Inflammatory macrophage (primary cell): ENCODE measurements at places on chromosomes 3 and 15.

DNA sequence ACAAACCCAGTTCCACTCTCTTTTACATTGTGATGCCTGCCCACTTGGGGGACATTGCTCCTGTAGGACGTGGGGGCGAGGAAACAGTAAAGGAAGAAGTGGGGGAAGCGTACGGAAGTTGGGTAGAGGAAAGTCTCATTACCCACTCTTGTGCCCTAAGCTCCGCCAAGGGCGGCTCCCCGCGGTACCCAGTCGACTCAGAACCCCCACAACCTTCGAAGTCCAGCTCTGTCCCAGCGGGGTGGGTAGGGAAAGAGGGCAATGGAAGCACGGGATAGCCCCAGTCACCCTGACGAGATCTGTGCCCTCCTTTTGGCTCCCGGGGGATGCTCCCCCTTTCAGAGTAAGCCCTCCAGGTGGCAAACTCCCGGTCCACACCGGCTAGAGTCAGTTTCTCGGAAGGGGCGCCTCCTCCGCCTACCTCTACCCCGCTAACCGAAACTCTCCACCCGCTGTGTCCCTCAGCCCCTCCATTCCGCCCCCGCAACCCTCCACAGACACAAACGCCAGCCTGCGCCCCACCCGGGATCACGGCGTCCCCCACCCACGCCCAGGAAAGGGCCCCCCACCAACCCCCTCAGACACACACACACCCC is 527 bp downstream of the CSNK1G1 start:
- DNase-seq, result peak; percentile 46

DNA sequence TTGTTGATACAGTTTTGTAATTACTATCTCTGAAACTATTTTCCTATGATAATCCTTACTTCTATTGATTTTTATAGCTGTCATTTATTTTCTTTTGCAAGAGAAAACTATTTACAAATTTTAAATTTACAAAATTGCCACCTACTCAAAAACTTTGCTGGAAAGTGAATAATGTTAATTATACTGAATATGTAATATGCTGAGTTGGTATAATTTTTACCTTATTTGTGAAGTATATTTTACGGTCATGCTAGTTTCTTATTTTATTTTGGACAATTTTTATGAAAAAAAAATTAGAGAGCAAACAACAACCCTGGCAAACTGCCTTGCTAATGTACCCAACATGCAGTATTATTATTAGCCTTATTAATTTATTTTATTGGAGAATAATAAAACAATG is 2.9 kb downstream of the KCNH8 start:
- no peak for DNase-seq

DNA sequence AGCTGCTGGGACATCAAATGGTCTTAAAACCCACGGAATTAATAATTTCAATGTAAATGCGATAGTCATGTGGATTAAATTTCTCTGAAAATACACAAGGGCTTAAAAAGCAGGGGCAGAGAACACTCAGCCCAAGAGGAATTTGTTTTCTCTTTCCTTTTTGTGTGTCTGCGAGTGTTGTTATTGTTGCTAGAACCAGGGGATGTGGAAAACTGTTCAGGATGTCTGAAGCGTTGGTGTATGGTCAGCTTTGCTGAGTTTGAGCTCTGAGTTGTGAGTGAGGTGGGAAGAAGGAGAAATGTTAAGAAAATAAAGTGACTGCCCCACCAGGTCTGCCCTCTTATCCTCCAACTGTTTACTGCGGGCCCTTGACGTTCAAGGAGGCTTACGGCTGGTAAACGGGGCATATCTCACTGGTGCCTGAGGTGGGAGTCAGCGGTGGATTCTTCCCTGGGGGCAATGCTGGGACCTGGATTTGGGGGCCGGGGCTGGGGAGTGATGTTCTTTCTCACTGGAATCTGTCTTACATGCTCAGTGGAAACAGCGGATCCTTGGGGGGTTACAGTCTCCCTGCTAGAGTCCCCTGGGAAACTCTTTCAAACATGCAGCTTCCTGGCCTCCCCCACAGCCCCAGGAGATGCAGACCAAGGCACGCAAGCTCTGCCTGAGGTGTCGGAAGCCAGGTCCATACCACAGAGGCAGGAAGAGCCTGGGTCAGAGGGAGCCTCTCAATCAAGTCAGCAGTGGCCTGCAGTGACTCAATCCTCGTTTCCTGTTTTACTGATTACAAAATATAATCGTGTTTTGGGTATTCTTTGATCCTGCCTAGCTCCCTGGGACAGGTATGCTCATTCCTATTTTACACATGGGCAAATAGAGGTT is 41.8 kb downstream of the ITGA11 start:
- DNase-seq, result peak; percentile 52

DNA sequence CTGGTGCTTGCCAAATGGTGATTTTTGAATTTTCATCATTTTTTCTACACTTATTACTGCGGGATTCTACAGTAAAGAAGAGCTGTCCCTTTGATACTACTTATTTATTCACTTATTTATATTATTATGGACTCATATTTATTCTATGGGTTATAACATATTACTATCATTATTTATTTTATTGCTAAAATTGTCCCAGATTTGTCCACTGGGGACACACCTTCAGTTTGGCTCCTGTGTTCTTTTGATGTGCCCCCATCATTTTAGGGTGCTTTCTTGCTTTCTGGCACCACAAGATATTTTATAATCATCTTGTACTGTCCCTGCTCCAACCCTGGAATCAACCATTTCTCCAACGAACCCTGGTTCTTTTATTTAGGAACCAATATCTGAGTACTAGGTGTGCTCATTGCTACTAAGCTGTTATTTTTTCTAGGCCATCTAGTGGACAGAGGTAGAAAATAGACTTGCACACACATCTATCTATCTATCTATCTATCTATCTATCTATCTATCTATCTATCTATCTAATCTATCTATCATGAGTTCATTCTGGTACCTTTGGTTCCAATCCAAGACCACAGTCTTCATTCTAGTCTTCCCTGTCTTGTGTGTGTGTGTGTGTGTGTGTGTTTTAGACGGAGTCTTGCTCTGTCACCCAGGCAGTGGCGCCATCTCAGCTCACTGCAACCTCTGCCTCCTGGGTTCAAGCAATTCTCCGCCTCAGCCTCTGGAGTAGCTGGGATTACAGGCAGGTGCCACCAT is 16.0 kb downstream of the SLC22A14 start:
- DNase-seq, result no peak

GRCh38 chr3:139945942-139946341 is 11.0 kb downstream of the CLSTN2 start:
- DNase-seq, result no peak

DNA sequence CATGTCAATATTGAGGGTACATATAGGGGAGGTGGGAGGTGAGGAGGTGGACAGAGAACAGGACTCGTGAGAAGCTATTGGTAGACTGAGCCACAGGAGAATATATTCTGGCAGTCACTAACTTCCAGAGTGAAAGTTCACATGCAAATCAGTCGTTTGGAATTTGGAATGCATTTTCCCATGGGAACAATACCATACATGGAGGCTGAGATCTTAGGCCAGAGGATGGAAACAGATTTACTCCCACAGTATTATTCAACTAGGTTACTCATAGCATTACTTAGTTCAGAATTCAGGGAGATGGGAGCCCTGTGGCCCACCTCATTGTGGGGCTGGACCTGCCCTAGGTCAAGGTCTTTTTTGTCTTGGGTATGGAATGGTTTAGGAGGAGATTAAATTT is 36.4 kb upstream of the ABHD2 start:
- no peak for DNase-seq

DNA sequence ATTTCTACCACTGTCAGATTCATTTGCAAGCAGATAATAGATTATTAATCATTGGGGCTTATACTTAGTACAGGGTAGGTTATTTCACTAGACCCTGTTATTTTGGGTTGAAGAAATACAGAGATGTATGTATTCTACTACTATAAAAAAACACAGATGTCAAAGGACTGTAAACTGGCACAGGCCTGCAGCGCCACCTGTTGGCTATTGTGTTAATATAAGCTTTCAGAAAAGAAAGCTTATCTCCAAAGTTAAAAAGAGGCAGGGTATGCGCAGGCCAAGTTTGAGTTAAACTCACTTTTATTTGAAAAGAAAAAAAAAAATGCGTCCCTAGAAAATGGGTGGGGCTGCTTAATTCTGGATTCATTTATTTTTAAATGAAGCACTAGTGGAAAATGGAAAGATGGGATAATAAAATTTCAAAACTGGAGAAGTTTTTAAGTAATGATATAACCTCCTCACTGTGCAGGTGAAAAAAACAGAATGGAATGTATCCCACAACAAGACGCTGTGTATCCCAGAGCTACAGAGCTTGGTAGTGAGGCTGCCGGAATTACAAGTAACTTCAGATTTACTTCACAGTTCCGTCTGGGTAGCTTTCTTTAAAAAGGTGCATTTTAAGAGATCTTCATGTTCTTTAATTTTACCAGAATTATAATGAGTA is 407.2 kb upstream of the TGFBR2 start:
- peak; percentile 72 for DNase-seq

DNA sequence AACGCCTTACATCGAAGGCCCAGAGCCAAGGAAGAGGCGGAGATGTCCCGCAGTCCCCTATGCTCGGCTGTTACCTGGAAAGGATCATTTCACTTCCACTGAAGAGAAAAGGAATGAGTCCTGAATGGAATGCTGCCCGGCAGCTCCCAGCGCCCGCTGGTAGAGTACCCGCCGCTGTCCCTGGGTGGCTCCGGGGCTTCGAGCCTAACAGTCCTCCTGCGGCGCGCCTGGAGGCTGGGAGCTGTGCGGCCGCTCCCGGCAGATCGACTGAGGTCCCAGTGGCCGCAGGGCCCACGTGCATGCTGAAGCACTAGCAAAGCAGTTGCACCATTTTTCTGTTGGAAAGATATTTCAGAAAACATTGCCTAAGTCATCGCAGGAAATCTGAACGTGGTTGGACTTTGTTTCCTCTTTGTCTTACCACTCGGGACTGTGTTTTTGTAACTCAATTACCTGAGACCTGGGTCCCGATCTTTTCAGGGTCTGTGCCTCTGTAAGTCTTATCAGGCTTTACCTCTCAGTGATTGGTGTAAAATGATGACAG is 984 bp downstream of the RNU6-1 start:
- peak; percentile 76 for DNase-seq

GRCh38 chr3:126468028-126468891 is 7.4 kb downstream of the ZXDC start:
- DNase-seq, result peak; percentile 68

DNA sequence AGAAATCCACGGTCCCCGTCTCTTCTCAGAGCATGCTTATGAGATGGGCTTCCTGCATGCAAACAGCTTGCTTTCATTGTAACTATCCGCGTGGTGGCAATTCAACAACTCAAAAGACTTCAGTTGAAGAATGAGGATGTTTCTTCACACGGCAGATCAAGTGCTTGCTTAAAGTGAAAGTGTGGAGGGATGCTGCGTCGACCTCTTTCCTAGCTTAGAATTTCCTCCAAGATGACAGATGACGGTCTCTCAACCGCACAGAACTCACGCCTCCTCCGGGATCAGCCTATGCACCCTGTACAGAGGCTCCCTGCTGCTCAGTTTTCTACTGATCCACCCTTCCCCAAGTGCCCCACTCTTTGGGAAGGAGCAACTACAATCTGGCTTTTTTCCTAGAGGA is 47.8 kb downstream of the PCSK6 start:
- peak; percentile 12 for DNase-seq

DNA sequence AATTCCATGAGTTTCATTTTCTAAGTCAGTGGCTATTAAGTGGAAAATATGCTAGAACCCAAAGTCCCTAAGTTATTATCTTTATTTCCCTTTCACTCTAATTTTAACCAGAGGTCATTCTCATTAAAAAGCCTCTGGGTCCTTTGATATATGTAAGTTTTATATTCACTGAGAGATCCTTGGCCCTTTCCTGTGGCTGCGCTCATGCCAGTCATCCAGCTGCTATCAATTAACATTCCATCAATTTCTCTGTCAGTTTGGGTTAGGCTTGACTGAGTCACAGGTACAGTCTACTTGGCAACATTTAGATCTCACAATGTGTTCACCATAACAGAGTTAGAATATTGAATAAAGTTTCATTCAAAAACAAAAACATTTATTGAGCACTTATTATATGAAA is 58.0 kb upstream of the FBN1 start:
- no peak for DNase-seq

DNA sequence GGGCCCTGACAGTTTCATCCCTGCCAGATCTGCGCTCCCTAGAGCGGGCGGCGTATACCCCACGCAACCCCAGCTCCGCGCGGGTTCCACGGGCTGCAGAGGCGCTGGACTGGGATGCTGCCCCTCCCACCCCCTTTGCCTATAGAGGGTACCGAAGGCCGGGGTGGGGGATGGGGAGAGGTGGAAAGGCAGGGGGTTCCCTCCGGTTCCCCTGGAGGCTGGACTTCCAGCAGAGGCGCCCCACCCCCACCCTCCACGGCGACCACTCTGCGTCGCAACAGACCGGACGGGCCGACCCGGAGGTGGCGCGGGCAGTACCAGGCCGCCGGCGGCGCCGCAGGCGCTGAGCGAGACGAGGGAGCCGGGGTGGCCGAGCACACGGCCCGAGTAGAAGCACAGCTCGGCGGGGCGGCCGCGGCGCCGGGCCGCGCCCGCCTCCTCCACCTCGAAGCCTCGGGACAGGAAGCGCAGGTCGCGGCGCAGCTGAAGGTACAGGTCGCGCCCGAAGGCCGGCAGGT is 995 bp downstream of the ADAMTS17 start:
- DNase-seq, result no peak
